Stimulated activated CD4-positive, alpha-beta T cell treated with anti-CD3 and anti-CD28 coated beads, Interleukin-2, amount 100 ng/mL, for 48 hours (primary cell): ENCODE measurements at places on chromosomes 7 and 10.

DNA sequence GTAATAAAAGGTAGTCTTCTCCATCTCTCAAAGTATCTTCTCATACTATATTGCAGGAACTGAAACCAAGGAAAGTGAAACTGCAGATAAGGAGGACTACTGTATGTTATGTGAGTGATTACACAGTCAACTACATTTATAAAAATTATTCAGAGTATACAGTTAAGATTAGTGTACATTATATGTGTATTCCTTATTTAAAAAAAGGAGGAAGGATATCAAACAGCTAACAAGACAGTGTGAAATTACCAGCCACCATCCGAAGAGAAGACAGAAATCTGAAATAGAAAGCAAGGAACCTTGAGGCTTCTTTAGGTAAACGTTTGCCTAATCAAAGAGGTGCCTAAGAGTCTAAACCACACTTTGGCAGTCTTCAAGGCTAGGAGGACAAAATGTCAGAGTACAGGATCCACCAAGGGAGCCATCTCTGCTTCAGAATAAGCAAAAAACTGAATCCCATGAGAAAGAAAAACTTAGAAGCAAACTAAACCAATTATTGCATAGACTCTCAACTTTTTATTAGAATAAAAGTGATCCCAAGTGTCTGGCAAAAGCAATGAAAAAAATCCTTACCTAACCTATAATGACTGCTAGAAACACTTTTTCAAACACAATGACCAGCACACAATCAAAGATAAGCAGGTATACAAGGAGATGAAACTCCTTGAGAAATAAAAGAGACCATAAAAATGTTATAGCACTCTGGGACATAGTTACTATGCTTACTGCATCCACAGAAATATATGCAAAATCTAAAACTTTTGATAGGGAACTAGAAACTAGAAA lies 6.4 kb downstream of the USP6NL start:
- no peak for DNase-seq

DNA sequence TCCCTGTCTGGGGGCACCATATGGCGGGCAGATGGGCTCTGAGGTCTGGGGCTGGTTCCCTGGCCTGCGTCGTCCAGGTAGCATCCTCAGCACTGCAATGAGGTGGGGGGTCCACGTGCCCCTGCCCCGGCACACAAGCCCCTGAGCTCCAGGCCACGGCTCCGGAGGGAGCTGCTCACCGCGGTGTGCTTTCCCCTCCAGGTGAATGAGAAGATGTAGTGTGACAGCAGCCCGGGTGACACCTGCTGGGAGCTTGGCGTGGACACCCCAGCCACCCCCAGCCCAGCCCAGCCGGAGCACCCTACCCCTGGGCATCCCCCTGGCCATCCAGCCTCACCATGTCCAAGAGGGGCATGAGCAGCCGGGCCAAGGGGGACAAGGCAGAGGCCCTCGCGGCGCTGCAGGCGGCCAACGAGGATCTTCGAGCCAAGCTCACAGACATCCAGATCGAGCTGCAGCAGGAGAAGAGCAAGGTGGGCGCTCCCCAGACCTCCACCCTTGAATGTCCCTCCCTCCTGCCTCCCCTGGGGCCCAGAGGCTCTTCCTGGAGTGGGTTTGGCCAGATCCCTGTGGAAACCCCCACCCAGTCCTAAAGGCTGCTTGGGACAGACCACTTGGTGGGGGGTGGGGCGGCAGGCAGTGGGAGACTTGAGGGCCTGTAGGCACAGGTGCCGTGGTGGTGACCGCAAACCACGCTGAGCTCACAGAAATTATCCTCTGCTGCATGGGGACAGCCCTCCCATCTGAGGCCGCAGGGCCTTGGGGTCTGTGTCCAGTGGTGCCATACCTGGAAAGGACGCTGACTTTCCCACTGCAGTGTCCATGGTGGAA lies 38.9 kb downstream of the JAKMIP3 start:
- no peak for DNase-seq

- DNase-seq, result no peak
Measured at GRCh38 chr7:70734411-70734810, 397.5 kb upstream of the GALNT17 start.

GRCh38 chr10:92839191-92840085 lies 8.9 kb upstream of the EXOC6 start:
- DNase-seq, result peak; percentile 66

DNA sequence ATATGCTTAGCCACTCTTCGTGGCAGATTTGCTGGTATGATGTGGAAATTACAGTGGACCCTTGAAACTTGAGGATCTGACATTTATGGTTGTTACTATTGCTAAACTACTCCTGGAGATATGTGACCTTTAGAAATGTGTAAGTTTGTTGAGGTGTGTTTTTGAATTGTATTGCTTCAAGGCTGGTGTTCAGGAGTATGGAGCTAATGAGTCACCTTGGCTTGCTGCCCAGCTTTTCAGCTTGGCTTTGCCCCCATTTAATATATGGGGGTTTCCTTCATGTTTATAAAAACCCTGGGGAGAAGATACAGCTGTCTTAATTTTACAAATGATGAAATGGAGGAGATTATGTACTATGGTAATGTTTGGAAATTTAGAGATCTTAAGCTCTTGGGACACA lies 11.6 kb downstream of the HBP1 start:
- DNase-seq, result peak; percentile 51

DNA sequence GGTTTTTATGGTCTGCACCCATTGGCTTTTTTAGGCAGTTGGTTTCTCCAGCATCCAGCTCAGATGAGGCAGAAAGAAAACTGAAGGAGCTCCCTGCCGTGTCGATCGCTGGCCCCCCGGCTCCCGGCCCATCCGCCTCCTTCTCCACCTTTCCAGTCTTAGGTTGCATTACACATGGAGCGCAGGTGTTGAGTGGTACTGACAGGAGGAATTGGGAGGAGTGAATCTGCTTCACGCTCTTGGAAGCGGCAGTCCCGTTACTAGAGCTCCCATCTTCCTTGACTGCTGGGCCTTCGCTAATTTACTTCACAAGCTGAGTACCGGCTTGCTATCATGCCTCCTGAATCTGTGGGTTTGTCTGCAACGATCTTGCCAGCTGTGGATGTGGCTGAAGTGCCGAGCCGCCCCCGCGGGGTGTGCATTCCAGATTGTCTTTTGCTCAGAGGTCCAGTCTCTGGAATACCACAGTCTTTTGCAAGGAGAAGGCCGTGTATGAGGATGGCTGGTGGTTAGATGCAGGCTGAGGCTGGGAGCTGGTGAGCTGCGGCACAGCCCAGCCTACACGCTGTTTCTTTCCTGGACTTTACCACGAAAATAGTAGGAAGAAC lies 17.1 kb downstream of the IQCE start:
- DNase-seq, result no peak

DNA sequence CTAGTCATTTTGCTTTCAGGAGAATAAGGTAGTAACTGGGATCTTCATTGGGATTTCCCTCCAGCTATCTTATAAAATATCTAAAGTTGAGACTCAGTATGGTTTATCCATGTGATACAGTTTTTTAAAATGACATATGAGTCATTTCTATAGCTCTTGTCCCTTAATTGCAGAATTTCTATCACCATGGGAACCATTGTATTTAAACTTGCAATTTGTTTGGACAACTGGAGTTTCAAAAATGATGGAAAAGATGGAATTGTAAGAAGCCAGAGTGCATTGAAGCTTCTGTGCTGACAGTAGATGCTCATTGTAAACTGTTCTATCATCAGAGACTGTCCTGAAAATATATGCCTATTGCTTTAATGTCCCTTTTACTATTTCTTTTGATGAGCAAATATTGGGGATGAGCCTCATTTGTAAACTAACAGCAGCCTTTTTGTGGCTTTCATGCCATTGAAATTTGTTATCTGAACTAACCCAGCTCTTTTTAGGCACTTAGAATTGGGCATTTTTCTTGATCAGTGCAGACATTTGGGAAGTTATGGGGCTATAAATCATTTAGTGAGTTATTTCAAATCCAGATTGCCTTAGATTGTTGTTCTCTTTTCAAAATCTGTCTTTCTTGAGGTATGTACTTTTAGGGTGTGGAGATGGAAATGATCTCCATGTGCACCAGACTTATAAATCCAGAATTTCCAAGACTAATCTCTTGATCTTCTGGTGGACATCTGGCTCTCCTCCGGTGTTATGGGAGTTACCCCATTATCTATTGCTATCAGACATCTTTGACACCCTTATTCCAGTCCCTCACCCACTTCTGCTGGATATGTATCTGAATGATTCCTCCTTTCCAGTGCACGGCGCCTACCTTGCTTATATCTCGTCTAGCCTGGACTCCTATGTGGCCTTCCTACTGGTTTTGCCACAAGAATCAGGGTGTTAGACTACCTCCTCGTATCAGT lies 159.0 kb downstream of the SND1 start:
- DNase-seq, result no peak

DNA sequence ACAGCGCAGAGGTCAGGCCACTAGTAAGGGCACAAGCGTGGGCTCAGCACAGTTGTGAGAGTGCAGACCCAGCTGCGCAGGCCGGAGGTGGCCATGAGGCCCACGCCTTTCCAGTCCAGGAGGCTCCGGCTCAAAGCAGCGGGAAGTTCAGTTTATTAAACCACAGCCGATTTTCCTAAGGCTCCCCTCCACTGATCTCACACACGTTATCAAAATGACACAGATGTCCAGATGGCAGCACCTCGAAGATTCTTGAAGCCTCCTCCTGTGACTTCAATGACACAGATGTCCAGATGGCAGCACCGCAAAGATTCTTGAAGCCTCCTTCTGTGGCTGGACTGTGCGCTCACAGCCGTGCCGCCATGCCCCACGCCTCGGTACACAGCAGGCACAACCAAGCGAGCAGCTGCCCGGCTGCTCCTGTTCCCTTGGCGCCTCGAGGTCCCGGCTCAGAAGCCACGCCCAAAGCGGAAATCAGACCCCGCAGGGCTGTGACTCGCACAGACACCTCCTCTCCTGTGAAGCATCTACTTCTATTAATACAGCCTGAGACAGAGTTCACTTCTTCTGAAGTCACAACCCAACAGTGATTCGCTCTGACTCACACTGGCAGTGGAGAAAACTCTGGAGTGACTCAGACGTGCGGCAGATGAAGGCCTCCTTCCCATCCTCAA lies 122.7 kb downstream of the MAD1L1 start:
- DNase-seq, result peak; percentile 61

- DNase-seq, result no peak
Measured at GRCh38 chr10:3848005-3848774, 63.2 kb upstream of the KLF6 start.

GRCh38 chr10:97366572-97366971 lies 32.0 kb upstream of the FRAT2 start:
- DNase-seq, result no peak

- no peak for DNase-seq
Measured at GRCh38 chr10:124385627-124386185, 33.0 kb downstream of the OAT start.

DNA sequence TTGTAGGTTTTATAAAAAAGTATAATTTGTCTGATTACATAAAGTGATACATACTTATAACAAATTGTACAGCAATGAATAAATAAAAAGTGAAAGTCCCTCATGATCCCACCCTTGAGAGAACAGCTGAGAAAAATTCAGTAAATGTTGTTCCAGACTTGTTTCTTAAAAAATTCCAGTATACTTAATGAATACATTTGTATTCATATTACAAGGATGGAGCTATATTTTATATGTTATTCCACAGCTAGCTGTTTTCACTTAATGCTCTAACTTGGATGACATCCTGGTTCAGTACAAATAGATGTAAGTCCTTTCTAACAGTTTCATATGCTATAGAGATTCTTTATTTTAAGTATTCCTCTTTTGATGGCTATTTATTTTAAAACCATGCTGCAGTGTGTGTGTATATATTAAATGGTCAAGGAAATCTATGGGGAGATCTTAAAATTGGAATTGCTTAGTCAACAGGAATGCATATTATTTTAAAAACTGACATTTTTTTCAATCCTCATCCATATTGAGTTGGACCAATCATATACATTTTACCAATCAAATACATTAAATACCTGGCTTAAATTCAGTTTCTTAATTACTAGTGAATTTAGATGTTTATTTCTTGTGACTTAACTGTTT lies 8.9 kb downstream of the STAMBPL1 start:
- no peak for DNase-seq

GRCh38 chr7:135960709-135961451 lies 16.3 kb downstream of the MTPN start:
- DNase-seq, result no peak

DNA sequence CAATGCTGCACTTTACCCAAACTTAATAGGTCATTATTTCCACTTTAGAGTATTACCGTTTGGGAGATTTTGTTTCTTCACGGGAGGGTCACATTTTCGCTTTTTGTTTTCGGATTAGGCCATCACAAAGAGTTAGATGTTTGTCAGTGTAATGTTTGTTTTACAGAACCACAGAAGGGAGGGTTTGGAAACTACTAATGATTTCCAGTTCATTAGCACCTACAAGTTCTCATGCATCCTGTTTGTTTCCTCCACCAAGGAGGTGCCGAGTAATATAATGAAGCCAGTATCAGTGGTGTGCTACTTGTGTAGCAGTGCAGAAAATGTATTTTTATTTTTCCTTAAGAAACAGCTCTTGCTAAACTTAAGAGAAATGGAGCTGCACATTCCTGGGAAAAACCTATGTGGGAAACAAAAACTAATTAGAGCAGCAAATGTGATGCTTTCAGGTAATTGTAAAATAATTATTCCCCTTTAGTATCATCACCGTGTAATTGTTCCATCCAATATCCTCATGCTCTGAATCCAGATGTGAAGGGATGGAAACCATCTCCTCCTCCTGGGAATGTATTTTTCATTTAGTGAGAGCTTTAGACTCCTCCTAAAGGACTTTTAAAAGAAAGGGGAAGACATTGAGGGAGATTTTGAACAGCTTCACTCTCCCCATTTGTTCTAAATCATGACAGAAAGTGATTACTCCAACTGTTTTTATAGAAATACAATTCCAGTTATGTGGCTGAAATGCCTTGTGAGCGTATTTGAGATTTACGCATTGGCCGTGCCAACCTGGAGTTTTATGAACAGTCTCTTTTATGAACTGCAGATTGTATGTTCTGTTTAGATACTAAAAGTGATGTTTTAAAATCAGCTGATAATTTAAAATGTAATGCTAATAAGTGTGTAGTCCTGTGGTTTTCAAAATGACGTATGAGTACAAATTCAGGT lies 5.6 kb downstream of the CELF2 start:
- no peak for DNase-seq

DNA sequence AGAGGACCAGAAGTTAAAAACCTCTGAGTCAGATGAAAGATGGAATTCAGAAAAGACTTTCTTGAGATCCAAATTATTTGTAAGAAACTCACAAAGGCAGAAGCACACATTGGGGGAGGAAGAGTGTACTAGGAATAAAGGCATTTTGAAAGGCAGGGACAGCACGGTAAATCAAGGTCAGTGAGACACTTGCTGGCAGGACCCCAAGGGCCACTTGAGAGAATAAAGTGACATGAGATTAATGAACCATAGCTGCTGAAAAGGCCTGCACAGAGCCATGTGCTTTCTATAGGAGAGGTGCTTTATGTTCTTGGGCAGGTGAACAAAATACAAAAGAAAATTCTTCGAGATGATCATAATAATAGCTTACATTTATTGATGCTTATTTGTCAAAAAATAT lies 929.9 kb upstream of the MBL2 start:
- no peak for DNase-seq

DNA sequence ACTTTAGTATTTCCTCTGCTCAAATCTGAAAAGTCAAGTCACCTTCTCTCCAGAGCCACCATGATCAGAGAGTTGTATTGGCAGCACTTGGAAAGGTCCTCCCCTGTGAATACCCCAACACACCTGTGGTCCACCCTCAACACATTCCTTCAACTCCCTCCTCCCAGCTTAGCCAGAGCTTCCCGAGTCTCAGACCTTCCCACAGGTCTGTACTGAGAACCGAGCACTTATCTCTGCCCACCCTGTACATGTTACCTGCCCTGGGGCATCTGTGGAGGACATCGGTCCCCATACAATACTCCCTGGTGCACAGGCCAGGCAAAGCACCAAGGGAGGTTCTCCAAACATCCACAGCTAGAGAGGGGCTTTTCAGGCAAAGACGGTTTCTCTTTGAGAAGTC lies 30.6 kb downstream of the SORBS1 start:
- DNase-seq, result no peak
